HS-27A (cell line): ENCODE measurements at places on chromosomes 7 and 10.

- DNase-seq: no peak
These were observed 312.1 kb downstream of the LHFPL3 start for GRCh38 chr7:104640506-104640905.

- no peak for DNase-seq
These were observed 37.8 kb upstream of the GARS1 start for GRCh38 chr7:30556840-30557239.

DNA sequence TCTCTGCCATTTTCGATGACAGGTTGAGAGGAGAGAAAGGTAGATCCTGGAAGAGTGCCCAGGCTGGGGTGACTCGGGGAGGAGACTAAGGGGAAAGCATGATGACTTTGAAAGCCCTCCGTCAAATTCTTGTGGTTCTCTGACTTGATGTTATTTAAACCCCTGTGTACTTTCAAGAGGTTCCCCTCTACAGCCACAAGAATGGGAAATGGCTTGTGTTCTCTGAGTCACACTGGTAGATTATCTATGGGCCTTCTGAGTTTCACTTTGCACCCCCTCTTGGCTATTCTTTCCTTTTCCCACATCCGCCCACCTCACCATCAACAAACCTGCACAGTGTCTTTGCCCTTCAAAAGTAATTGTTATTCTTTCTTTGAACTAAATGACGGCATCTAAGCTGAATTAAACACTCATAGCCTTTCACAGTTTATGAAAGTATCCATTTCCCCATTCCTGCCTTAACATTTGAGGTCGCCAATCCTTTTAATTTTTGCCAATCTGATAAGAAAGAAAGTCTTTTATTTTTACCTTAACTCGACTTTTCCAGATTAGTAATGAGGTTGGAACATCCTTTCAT lies 24.1 kb downstream of the PRF1 start:
- DNase-seq: peak; percentile 9

DNA sequence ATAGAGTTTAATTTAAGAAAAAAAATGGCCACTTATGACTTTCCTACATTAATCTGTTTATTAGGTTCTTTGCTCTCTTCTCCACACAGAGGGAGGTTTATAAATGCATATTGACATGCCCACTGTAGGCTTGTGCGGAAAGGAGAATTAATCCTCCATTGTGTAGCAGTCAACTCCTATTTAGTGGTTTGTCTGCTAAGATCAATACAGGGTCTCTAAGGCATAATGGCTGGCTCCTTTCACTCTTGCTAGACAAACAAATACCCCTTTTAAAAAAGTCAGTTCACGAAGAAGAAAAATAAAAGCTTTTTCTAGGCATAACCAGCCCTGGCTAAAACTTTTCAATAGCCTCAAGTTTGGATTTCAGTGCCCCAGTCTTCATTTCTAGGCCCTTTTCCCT lies 141.6 kb downstream of the TSPAN12 start:
- no peak for DNase-seq

DNA sequence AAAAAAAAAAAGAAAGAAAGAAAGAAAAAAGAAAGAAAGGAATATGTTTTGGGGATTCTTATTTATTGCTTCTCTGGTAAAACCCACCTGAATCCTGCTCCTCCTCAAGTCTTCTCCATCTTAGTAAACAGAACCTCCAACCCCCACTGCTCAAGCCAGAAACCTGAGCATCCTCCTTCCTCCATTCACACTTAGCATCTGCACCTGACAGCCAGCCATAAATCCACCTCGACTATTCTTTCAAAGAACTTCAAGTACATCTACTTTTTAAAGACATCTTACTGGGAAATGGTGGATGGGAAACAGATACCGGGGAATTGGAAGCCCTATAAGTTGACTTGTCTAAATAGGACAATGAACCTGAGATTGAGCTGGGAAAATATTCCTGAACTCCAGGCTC lies 519.9 kb upstream of the DPP6 start:
- no peak for DNase-seq

- DNase-seq: no peak
These were observed 38.7 kb downstream of the AOC1 start for GRCh38 chr7:150890853-150891584.

DNA sequence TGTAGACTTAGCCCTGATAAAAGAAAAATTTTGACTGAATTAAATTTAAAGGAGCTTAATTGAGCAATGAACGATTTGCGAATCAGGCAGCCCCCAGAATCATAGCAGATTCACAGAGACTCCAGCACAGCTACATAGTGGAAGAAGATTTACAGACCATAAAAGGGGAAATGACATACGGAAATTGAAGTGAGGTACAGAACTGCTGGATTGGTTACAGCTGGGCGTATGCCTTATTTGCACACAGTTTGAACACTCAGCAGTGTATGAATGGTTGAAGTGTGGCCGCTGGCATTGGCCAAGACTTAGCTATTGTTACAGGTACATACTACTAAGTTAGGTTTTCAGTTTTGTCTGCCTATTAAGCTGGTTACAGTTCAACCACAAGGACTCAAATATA lies 433.5 kb upstream of the CELF2 start:
- no peak for DNase-seq

GRCh38 chr10:126854726-126855495 lies 50.3 kb upstream of the DOCK1 start:
- DNase-seq: no peak

DNA sequence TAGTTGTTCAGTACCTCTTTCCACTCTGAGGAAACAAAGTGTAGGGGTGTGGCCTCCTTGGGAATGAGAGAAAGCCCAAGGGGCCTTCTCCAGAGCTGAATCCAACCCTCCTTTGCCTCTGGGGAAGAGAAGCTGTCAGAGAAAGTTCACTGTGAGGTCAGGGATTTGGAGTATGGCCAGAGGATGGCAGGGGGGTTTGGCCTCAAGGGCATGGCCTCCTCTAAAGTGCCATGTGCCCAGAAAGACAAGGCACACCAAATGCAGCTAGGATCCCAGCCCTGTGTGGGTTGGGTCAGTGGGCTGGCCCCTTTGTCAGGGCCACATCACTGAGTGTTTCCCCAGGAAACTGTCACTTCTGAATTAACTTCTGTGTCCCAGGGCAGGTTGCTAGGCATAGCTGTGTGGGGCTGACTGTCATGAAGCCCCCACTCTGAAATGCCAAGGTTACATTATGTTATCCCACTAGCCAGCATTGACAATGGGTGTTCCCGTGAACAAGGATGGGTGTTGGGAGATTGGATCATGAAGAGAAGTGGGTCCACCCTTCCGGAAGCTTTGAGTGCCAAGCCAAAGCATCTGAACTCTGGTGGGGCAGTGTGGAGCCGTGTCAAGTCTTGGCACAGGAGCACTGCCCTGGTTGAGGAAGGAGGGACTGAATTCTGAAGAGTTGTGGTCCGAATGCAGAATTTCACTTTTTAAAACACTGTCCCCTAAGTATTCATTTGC lies 123.3 kb downstream of the ZMIZ1 start:
- DNase-seq: no peak

DNA sequence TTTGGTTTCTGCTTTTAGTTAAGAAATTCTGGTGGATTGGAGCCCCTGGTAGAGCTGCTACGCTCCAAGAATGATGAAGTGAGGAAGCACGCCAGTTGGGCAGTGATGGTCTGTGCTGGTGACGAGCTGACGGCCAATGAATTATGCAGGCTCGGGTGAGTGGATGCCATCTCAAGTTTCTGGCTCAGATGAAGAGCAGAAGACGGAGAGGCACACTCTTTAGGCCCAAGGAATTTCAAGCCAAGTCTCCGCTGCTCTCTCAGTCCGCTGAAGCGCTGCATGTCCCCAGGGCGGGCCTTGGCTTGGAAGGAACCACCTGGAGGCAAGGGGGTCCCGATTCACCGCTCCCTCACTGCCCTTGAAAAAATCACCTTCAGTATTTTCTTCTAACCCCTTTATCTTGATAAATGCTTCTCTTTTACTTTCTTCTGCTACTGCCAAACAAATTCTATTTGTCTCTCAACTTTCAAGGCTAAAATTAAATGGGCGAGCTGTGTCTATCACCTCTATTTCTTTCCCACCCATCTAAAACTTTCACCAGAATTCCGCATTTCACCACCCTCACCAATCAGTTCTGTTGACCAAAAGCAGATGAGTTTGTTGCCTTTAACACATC lies 74.2 kb downstream of the ARMC3 start:
- no peak for DNase-seq

DNA sequence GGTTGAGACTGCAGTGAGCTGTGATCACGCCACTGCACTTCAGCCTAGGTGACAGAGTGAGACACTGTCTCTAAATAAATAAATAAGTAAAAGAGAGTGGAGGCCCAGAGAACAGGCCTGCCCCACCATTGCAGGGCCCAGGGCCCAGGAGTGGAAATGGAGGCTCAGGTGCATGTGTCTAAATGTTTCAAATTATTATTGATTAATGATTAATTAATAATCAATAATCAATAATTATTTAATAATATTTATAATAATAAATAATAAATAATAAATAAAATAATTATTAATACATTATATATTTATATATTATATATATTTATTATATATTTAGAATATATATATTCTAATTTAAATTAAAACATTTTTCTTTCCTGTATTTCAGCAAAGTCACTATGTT lies 53.7 kb upstream of the ZRANB1 start:
- no peak for DNase-seq

- DNase-seq: no peak
These were observed 15.8 kb downstream of the MET start for GRCh38 chr7:116687801-116688201.

GRCh38 chr10:13617116-13617515 lies 30.4 kb downstream of the PRPF18 start:
- no peak for DNase-seq

GRCh38 chr7:158919686-158920085 lies 63.3 kb downstream of the DYNC2I1 start:
- DNase-seq: no peak

- no peak for DNase-seq
These were observed 121.5 kb upstream of the DPP6 start for GRCh38 chr7:153930696-153931095.

DNA sequence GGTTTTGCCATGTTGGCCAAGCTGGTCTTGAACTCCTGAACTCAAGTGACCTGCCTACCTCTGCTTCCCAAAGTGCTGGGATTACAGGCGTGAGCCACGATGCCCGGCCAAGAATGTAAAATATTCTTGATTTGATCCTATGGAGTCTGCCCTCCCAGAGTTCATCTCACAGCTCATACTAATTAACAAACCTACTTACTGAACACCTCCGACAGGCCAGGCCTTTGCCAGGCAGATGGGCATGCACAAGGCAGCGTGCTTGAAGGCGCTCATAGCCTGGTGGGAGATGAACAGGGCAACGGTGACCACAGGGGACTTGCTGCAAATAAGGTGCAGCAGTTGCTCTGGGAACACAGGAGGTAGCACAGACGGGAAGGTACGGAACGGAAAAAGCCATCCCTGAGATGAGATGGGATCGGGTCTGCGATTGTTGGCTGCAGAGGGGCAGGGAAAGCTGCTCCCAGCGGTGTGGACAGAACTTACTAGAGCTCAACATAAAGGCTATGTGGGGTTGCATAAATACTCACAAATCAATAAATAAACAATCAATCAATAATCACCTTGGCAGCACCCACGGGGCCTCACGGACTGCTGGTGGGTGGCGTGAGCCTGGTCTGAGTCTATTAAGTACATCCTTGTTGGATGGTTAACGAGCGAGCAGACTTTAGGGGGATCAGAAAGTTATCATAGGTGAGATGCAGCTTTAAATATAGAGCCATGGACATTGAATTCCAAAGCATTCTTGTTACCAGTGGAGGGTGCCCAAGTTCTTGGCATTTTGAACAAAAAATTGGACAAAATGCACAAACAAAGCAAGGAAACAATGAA lies 4.7 kb downstream of the ACBD7 start:
- DNase-seq: no peak

DNA sequence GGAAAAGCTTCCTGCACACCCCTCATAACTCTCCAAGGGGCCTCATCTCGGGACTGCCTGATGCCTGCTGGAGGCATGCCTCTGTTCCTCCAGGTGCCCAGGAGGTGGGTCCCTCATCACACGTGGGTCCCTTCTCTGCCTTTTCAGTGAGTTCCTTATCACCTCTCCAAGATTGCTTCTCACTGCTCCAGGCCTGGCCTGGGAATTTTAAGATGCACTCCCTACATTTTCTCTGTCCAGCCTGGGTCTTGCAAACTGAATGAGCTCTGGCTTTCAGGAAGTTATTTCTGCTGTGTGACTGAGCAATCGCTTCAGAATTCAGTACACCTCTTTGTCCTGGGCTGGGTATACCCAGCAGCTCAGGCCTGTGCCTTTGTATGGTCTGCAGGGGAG lies 43.8 kb downstream of the LRRC18 start:
- DNase-seq: no peak

DNA sequence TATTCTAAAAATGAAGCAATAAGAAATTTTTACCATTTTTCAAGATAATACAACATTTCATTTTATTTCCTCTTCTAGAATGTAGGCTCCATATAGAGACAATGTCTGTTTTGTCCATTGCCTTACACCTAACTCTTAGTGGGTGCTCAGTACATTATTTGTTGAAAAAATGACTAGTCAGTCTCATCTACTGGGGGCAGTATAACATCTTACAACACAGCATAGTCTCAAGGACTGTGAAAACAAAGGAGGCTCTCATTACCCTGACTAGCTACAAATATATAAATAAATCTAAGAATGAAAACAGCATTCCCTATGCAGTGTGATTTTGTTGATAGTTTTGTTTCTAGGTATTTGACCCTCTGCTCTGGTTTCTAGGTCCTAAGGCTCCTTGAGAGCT lies 11.6 kb downstream of the CRPPA start:
- DNase-seq: no peak

DNA sequence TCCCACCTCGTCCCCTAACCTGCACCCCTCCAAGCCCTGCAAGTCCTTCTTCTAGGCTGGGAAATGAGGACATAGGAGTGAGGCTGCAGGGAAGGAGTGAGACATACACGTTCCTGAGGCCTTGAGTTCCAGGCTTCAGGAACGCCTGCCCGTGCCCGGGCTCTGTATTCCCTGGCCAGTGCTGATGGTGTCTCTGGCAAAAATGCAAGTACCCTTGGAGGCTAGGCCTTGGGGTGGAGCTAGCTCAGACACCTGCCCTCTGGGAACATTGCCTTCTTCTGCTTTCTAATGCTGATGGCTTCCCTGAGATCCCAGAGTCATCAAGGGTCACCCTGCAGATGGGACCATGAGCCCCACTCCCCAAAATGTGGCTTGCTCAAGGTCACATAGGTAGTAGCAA lies 76.0 kb downstream of the GRK5 start:
- no peak for DNase-seq

GRCh38 chr10:89327803-89328441 lies at the start of gene IFIT3:
TSS of gene IFIT3 (plus strand) at chr10:89327997. CDS start at chr10:89328074, 77 bp downstream.
- DNase-seq: peak; percentile 69

DNA sequence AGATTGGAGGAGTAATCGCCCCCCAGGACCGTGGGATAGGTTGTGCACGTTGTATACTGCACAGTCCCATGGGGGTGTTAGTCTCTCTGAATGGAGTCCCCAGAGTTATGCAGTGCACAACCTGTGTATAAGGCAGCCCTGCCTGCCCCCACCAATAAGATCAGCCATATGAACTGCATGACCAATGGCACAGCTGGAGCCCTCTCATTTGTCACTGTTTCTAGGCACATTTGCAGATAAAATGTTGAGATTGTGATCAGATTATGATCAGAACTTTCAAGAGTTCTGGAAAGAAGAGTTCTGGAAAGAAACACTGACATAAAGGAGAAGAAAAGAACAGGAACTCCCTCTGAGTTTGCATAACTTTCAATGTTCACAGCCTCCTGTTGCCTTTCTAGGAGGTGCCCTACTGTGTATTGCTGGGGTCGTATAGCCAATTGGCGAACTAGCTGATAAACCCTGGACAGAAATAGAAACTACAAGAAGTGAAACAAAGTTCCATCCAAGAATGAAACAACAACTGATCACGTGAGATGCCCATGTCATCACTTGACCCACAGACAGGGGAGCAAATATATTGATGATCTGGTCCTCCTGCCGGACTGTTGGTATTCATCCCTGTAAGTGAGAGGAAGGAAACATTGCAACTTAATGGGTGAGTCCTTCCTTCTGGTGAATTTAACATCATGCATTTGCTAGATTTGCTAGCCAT lies 49.6 kb upstream of the TOMM7 start:
- DNase-seq: no peak
